Natural killer cell treated with Interleukin-12 subunit alpha and Interleukin-12 subunit beta and Interleukin-15 and Interleukin-18, amount 100 ng/mL, for 72 hours (primary cell): ENCODE measurements at places on chromosomes 5 and 9. TPM values are rescaled to one million over a fixed set of nuclear protein-coding genes. Genes with fewer than 3 reads are reported as not detected.

DNA sequence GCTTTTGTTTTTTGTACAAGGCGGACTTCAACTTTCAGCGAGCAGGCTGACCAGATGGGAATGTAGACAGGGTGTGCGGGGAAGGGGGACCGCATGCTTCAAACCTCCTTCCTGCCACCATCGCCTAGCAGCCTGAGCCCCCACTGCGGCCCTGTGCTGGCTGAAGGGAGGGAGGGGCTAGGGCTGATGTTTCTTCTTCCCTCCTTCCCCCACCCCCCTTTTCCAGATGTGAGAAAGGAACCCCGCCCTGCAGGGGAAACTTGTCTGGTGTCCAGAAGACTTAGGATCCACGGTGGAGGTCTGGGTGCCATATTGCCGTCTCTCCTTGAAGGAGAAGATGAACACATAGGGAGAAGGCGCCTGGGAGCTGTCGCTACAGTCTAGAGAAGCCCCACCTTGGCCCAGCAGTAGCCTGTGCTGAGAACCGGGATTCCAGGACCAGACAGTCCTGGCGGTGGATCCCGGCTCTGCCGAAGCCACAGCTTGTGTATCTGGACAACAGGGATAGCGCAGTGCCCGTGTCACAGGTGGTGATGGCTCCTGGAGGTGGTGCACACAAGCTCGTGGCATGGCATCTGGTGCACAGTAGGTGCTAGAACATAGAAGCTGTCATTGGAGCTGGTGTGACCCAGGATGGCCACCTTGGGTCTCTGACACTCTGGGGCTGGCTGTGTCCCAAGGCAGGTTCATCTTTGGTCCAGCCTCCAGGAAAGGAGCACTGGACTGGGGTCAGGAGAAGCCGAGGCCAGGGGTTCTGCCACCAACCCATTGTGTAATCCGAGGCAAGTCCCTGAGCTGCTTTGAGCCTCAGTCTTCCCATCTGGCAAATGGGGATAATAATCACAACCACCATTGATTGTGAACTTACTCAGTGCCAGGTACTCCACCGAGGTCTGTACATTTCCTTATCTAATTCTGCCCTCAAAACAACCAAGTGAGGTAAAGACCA is 205.6 kb downstream of the C9orf50 start:
- DNase-seq: no peak

DNA sequence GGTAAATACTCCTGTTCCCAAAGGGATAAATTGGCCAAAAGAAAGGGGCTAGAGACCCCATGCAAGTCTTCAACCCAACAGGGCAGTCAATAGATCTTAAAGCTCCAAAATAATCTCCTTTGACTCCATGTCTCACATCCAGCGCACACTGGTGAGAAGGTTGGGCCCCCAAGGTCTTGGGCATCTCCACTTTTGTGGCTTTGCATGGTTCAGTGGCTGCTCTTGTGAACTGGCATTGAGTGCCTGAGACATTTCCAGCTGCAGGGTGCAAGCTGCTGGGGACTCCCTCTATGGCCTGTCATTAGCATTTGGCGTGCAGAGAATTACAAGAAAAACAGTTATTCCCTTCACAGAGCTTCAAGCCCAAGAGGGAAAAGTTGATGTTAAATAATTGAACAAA is 224.7 kb downstream of the MTRR start:
- no peak for DNase-seq

- no peak for DNase-seq
Observed at GRCh38 chr9:112548836-112549595, 62.4 kb downstream of the KIAA1958 start.

DNA sequence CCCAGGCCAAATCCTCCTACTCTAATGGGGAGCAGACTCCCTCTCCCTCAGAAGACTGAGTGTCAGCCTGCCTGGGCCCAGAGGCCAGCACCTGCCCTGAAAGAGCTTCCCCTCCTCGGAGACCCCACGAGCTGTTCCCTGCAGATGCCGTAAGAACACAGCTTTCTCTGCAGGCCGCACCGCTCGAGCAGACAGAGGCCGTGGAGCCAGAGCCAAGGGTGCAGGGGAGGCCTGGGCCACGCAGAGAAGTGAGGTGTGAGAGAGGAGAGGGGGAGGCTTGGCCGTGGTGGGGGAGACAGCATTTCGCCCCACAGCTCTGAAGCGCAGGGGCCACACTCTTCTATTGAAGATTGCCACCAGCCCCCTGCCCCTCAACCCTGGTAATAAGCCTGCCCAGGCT is 62.8 kb upstream of the GARNL3 start:
- no peak for DNase-seq

The GABRA1 gene
- not detected for total RNA-seq

The EXOSC2 gene
- 103 TPM for total RNA-seq

The PCDH1 gene
- 5.9 TPM for total RNA-seq

DNA sequence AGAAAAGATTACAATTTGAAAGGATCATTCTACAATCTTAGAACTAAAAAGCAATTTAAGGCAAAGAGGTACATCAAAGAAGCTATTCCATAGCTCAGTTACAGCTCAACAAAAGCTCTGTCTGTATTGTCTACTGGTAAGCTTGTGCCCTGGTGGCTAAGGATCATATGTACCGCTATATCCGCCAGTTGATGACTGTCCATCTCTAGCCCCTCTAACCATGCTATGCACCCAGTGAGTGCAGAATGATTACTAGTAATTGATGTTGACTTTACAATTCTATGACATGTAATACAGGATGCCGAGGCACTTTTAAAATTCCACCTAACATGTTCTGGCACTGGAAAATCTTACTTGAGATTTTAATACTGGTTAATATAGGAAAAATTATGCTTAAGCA is 13.1 kb downstream of the LOX start:
- no peak for DNase-seq

DNA sequence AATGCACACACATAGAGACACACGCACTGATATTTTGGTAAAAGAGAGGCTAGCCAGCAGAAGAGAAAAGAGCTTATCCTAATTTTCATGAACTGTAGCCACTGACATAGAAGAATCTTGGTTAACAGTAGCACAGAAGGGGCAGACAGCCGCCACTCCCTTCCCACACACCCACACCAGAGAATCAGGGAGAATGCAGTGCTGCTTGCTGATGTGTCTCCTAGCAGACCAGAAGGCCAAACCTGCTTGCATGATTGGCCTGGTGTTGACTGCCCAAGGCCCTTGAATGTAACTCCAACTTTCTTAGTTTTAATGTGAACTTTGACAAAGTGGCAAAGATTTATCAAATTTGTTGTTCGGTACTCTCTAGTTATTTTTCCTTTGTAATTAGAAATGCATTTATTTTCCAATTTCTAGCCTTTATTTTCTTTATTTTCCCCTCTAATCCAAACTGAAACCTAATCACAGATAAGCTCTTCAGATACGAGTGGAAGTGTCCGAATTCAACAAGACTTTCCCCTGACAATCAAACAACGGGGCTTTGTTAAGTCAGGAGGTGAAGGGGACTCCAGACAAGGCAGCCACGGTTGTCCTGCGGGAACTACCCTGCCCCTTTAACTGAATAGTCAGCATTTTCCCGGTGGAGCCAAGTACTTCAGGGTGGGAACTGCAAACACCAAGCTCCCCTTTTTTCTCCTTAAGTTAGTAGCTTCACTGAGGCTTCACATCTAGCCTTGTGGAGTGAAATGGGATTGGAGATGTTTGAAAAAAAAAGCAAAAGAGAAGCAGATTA is 81.9 kb upstream of the CTSL start:
- no peak for DNase-seq

The PCSK1 gene
- total RNA-seq: not detected

The NUTM2F gene
- total RNA-seq: not detected

DNA sequence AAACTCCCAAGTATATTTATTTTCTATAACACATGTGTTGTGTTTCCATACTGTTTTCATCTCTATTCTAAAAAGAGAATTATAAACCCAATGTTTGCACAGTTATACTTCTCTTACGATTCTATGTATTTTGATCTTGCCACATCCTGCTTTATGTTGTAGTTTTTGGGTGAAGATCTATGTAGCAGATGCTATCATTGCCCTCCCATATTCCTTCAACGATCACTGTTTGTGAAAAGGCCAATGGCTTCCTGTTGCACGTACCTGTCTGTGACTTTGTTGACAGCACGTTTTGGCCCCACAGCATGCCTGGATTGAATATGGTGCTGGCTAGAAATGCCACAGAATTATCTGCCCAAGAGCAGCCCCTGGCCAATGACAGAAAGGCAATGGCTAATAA is 254.5 kb upstream of the EFNA5 start:
- DNase-seq: no peak

GRCh38 chr5:7779019-7780005 is 71.6 kb downstream of the CFAP90 start:
- DNase-seq: no peak

DNA sequence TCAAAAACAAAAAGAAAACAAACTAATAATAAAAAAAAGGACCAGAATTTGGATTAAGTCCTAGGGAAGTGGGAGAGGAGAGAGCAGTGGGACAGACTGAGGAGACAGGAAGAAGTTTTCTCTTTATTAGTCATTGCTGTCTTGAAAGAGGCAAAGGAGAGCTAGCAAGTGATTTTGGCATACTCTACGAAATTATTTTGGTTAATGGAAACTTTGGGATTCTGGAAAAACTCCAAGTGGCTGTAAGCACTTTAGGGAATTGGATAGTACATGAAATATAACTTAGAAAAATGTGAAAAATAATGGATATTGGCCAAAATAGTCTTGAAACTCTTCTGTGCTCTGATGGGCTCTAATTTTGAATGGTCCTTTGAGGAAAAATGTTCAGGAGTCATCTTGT is 1641.8 kb upstream of the WWC1 start:
- no peak for DNase-seq

DNA sequence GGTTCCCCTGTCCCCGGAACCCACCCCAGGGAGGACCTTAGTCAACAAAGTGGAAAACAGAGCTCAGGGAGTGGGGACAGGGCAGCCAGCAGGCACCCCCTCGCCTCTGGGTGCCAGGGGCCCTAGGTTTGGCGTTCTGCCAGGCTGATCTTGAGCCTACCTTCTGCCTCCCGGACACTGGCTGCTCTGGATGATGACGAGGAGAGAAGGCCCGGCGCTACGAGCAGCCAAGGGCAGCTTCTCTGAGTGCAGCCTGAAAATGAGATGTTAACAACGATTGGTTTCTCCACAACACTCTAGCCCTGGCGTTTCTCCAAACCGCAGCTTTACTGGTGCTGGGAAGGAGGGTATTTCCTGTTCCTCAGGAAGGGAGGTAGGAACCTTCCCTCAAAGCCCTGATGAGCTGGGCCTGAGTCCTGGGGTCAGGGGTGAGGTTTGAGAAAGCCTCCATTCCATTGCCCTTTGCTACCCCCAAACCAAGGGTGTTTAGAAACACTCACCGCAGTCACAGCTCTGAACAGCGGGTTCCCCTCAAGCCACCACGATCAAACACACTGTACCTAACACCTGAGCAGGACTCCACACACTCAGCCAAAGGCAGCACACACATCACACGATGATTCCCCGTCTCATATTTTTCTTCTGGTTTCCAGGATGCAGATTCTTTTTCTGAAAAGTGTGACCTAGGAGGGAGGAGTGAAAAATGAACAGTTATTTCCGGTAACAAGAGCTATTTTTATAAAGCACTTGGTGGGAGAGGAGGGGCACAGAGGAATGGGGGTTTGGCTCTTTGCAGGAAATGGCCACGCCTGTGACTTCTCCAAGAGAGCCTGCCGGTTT is at the start of gene STING1:
STING1 (minus strand) TSS at position 709 of the 840 bp plus-strand sequence. CDS start 1,054 bp downstream, outside the sequence.
- peak; percentile 83 for DNase-seq

- no peak for DNase-seq
Observed at GRCh38 chr9:78298046-78298765, 1.3 kb downstream of the PSAT1 start.

The TLN1 gene
- total RNA-seq: 539 TPM

The LHX3 gene
- total RNA-seq: not detected

The AGXT2 gene
- not detected for total RNA-seq

- no peak for DNase-seq
Observed at GRCh38 chr9:126564128-126564527, 49.6 kb upstream of the LMX1B start.

DNA sequence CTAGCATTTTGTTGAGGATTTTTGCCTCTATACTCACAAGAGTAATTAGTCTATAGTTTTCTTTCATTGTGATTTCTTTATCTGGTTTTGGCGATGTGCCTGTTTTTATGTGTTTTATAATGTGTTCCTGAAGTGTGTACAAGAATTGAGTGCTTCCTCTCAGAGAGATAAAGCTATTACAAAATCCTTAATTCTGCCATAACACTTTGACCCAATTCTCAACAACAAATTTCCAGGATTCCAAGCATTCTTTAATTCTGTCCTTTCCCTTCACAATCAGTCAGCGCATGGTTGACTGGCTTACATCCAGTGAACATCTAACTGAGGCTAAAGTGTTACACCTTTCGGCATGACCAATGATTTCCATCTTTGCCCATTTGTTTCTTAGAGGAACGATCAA is 282.9 kb upstream of the MVB12B start:
- no peak for DNase-seq

- no peak for DNase-seq
Observed at GRCh38 chr5:60161340-60161934, 267.9 kb upstream of the PDE4D start.

The RAB14 gene
- total RNA-seq: 73.8 TPM

GRCh38 chr5:155193483-155194107 is 180.0 kb downstream of the KIF4B start:
- no peak for DNase-seq

The FREM1 gene
- total RNA-seq: not detected

The MXD3 gene
- 24.8 TPM for total RNA-seq
